ENCODE measurements at places on chromosomes 3 and 15. TPM values are rescaled to one million over a fixed set of nuclear protein-coding genes. Genes with fewer than 3 reads are reported as not detected.

The CEMIP gene
- total RNA-seq, result 2.9 TPM

The DISP2 gene
- total RNA-seq, result under 0.01 TPM

The LRRIQ4 gene
- total RNA-seq, result not detected

The P2RY14 gene
- not detected for total RNA-seq

The SMAD6 gene
- total RNA-seq, result not detected

The RAB43 gene
- total RNA-seq, result 15.0 TPM

The MASP1 gene
- total RNA-seq, result 3.9 TPM

The TMCO5A gene
- total RNA-seq, result not detected

Measured in bronchial epithelial cell (primary cell).